ENCODE measurements at places on chromosomes 5 and 9.

DNA sequence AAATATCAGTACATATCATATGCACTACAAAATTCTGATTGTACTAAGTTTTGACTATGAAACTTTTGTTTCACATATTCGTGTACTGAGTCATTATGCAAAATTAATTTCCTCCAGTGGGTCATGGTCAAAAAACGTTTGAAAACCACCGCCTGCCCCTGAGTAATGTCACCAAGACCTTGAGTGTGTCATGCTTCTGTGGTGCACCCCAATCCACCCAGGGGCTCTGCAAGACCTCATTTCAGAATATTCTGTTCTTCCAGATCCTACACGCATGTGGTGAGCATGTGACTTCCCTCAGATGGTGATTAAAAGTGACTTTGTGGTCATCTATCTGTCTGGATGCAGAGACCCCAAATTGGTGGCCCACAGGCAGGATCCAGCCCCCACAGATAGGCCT, 31.0 kb downstream of the ABLIM3 start:
- DNase-seq: no peak

- DNase-seq: no peak
Observed at GRCh38 chr9:124776954-124777648, at the start of gene OLFML2A. Gene OLFML2A (plus strand): TSS chr9:124777133. CDS start chr9:124777271, 138 bp downstream.

GRCh38 chr9:133115604-133116345, 5.3 kb downstream of the RALGDS start:
- DNase-seq: peak; percentile 10

GRCh38 chr5:25544652-25545249, 900.0 kb upstream of the CDH10 start:
- no peak for DNase-seq

- DNase-seq: no peak
Observed at GRCh38 chr5:113266227-113266912, 168.4 kb downstream of the TSSK1B start.

- DNase-seq: no peak
Observed at GRCh38 chr5:82277613-82277986, 554 bp downstream of the RPS23 start.

- DNase-seq: no peak
Observed at GRCh38 chr9:81028504-81028903, 660.8 kb downstream of the TLE1 start.

DNA sequence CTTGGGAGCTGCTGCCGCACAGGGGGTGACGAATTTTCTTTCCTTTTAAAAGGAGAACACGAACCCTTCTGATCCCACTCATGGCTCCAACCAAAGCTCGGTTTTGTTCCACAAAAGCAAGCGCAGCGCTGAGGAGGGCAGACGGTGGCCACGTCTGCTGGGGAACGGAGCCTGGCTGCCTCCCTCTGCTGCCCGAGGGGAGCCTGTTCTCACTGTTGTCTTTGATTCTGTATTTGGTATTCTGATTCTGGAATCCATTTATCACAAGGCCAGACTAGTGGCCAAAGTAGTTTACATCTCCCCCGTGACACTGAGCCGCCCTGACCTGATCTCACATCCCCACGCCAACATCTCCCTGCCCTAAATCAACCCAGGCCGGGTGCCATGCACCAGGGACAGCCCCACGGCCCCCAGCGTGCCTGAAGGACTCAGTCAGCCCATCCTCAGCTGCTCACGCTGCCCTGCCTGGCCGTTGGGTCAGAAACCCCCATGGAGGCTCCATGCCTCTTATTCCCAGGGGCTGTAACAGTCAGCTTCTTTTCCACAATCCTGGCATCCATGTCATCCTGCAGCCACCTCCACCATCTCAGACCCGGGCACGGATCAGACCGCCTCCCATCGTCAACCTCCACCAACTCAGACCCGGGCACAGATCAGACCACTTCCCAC, 6.7 kb upstream of the NSMF start:
- no peak for DNase-seq

- DNase-seq: no peak
Observed at GRCh38 chr5:170361616-170362015, 27.6 kb downstream of the KCNMB1 start.

- peak; percentile 87 for DNase-seq
Observed at GRCh38 chr9:35658137-35658967, at the start of gene CCDC107. Gene CCDC107 (plus strand): TSS chr9:35658292. CDS start chr9:35658380, 88 bp downstream.

DNA sequence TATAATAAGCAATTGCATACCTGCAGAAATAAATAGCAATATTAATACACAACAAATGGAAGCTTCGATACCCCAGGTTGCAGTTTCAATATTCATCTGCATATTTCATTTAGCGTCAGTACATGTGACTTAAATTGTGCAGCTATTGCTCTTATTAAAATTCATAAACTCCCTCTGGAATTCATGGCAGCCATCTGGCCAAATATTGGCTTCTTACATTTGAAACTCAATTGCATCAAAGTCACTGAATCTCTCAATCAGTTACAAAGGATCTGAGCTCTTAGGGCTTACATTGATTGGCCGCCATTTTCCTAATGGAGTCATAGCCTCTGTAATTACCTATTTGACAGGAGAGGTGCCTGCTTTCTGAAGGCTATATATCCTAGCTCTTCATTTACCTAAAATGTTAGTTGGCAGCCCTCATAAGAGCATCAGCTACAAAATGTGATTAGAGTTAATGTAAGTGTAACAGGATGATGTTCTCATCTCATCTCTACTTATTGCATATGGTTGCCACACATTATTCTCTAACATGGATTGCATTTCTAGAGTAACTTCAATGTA, 453.5 kb downstream of the CAAP1 start:
- DNase-seq: no peak
